Calu3 (cell line): ENCODE measurements at places on chromosomes 5 and 9. TPM values are rescaled to one million over a fixed set of nuclear protein-coding genes. Genes with fewer than 3 reads are reported as not detected.

ARHGEF28 gene
- 79.3 and 92.0 TPM in 2 replicates for total RNA-seq

DNA sequence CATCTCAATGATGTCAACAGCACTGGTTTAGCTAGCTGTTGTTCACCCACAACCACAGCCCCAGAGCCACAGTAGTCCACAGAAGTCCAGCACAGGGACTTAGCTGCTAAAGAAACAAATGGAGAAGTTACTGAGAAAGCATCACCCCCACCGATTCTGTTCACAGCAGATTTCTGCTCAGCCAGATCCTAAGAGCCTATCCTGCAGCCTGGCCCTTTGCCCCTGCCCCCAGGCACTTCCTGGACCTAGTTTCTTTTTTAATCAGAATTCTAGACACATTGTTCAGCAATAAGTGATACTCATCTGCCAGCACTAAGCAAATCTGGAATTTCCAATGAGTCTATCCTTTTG lies 7.4 kb downstream of the B4GALT1 start:
- no peak for DNase-seq

DNA sequence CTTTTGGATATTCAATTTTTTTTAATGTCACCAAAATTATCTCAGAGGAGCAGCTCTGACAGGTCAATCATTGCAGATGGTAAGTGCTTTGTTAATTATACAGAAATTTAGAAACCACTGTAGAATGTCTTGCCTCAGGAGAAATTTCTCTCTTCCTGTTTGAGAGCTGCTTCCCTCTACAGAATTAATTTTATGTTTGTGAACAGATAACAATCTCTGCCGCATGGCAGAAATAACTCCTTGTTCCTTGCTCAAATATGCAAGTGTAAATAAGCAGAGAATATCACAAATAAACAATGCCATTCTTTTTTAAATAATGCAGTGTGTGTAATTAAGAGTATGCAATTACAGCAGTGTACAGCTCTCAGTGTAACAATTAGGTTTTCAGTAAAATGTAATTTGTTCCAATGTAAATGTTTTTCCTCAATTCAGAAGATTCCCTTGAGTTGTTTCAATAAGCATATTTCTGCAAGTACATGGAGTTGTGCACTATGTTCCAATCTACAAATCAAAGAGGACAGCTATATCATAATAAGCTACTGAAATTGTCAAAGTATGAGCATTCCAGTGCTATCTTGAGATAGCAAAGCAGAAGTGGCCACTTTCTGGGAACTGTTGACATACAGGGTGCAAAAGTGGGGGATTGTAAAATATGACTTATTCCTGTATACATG lies 1012.8 kb downstream of the MAT2B start:
- DNase-seq = no peak

DNA sequence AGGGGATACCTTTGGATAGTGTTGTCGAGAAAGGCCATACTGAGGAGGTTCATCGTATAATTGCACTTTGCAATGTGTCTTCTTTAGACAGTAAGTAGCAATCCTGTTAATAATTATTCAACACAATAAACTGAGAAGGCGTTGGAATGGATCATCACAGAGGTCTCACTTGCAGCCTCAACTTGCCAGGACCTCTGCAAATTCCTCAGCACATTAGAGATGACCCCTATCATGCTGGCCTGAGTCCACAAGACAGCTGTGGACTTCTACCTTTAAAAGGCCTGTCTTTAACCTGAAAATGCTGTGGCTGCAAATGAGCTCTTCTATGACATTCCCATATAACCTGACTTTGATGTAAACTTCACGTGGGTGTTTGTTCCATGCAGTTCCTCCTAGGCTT lies 14.1 kb downstream of the SH3TC2 start:
- DNase-seq = no peak

- DNase-seq = no peak
Measured at GRCh38 chr9:127770583-127770904, 7.9 kb downstream of the SH2D3C start.

DNA sequence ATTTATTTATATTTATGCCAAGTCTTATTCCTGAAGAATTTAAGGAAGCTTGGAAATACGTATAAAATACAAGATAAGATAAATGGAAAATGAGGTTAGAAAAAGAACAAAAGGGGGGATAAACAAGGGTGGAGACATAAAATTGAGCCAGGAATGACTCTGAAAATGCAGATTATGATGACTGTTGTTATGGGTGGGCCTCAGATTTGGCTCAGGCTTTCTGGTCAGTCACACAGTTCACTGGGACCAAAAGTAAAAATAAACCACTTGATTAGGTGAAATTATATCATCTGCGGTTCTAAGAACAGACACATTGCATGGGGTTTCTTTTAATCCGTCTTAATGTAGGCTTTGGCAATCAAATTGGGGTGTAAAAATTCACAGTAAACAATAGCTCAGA lies 51.0 kb downstream of the OR1J1 start:
- DNase-seq = no peak

DNA sequence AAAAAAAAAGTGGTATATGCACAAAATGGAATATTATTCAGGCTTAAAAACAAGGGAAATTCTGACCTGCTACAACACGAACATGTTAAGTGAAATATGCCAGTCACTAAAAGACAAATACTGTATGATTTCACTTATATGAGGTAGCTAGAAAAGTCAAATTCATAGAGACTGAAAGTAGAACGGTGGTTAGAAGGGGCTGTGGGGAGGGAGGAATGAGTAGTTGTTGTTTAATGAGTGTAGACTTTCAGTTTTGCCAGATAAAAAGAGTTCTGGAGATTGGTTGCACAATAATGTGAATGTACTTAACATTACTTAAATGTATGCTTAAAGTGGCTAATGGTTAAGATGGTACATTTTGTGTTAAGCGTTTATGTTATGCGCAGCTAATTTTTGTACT lies 79.5 kb upstream of the IL12B start:
- no peak for DNase-seq

- no peak for DNase-seq
Measured at GRCh38 chr5:98982880-98983279, 54.1 kb upstream of the CHD1 start.

DNA sequence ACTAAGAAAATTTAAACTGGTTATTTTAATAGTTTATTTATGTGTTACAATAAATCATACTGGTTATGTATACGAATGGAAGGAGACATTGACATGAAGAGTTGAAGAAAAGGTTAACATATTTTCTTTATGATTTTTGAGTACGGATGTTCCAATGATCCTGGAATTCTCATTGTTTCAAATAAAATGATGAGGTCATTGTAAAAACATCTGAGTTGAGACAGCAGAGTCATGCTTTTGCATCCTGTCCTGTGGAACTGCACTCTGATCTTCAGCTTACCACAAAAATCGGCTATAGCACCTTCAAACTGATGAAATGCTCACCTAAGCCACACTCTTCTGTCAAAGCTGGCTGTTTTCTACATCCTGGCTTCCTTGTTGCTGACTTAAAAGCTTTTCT lies 67.8 kb downstream of the PTCD2 start:
- no peak for DNase-seq

DNA sequence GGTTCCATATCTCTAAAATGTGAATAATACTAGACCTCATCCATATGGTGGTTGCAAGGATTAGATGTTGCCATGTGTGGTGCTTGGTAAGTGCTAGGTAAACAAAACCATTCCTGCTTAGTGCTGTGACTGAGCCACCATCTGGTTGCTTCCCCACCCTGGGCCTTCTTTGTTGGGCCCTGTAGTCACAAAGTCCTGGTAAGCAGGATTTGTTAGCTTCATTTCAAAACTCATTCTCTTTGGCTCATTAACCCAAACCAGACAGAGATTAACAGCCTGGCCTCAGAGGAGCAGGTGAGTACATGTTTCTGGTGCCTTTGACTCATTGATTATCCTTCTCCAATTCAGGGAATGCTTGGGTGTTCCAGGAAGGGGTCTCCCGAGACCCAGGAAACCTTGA lies 240.2 kb downstream of the ARHGAP26 start:
- DNase-seq = no peak
